ENCODE measurements at places on chromosomes 1 and 21.

GRCh38 chr21:22536509-22536908, 1538.3 kb downstream of the NCAM2 start:
- DNase-seq = no peak

DNA sequence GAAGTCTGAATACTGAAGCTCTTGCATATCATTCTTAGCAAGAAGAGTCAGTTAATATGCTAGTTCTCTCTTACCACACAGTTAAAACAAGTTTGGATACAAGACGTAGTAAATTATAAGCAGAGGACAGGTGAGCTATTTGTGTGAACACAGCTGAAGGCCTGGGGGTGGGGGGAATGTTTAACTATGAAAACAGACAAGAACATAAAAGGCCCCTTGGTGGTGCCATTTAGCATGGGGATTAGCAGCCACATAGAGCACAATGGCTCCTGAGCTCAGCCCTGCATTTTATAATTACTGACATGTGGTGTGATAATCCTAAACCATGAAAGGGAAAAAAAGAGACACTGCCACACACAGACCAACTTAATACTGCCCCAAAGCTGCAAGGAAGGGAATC, 94.8 kb downstream of the TGFBR3 start:
- DNase-seq = no peak

GRCh38 chr1:183909672-183910071, 104.8 kb downstream of the RGL1 start:
- DNase-seq = no peak

DNA sequence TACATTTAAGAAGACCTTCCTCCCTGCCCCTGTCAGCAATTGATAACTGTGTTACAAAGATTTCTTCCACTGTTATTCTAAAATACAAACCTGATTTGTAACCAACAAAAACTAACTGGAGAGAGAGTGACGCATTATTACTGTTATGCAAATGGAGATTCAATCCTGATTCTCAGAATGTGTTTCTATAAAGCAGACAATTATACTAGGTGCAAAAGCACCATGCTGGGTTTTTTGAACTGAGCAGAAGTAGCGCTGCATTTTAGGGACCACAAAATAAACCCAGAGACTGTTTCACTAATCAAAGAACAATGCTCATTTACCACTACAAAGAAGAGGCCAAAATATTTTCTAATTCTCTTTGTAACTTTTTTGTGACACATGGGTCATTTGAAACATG, 13.6 kb upstream of the GBP6 start:
- no peak for DNase-seq

- DNase-seq = no peak
These were observed 278.8 kb downstream of the ASTN1 start for GRCh38 chr1:176885751-176886150.

GRCh38 chr1:35386290-35386689, 117.8 kb downstream of the ZMYM4 start:
- DNase-seq = no peak

- no peak for DNase-seq
These were observed 1.9 kb upstream of the KCNA10 start for GRCh38 chr1:110520827-110521226.

GRCh38 chr1:208218237-208219097, 25.7 kb downstream of the PLXNA2 start:
- no peak for DNase-seq

DNA sequence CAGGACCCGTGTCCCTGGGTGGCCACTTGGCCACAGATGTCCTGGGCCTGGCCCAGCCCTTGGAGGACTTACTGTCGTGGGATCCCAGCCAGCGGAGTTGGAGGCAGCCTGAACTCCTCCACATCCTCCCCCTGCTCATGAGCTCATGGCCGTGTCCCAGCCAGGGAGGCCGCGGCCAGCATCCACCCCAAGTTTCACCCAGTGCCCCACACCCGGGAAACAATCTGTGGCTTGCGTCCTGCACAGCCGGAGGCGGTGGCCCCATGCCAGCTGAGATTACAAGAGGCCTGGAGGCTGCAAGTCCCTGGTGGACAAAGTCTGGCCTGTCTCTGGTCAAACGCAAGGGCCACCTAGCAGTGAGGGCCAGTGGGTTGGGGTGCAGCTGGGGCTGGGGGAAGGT, 27.5 kb upstream of the TMEM52 start:
- DNase-seq = peak; percentile 51

GRCh38 chr21:24032709-24033232, 1574.5 kb downstream of the MRPL39 start:
- no peak for DNase-seq

- peak; percentile 76 for DNase-seq
These were observed at the start of gene SCP2 for GRCh38 chr1:52927212-52928014. Gene SCP2 (plus strand): TSS chr1:52927276. CDS start chr1:52927397, 121 bp downstream.

DNA sequence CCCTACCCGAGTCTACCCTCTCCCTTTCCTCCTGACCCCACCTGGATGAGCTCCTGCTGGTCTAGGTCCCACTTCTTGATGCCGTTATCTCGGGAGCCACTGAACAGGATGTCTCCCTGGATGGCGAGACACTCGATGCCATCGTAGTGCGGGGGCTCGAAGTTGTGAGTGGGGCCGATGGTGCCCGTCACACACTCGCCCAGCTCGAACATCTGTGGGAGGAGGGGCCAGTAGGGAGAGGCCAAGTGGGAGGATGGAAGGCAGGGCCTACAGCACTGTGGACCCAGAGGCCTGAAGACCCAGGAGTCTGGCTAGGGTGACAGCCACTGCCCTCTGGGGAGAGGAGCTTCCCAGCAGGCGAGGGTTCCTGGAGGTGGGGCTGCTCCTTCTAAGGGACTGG, 48.1 kb downstream of the KIF21B start:
- no peak for DNase-seq

GRCh38 chr21:31266241-31266640, 77.8 kb downstream of the TIAM1 start:
- DNase-seq = no peak

- no peak for DNase-seq
These were observed 156.9 kb downstream of the EDEM3 start for GRCh38 chr1:184597650-184598357.

- no peak for DNase-seq
These were observed 19.3 kb downstream of the C1orf52 start for GRCh38 chr1:85240174-85240601.

DNA sequence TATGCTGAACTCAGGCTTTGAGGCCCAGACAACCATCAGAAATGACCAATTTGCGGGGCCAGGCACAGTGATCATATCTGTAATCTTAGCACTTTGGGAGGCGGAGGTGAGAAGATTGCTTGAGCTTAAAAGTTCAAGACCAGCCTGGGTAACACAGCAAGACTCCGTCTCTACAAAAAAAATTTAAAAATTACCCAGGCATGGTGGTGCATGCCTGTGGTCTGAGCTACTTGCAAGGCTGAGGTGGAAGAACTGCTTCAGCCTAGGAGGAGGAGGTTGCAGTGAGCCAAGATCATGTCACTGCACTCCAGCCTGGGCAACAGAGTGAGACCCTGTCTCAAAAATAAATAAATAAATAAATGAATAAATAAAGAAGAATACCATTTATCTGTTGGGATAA, 156.5 kb downstream of the EIF4G3 start:
- DNase-seq = no peak

- DNase-seq = no peak
These were observed 552 bp downstream of the GPATCH4 start for GRCh38 chr1:156600733-156601121.

GRCh38 chr21:33668180-33668579, 25.9 kb downstream of the ITSN1 start:
- peak; percentile 27 for DNase-seq

DNA sequence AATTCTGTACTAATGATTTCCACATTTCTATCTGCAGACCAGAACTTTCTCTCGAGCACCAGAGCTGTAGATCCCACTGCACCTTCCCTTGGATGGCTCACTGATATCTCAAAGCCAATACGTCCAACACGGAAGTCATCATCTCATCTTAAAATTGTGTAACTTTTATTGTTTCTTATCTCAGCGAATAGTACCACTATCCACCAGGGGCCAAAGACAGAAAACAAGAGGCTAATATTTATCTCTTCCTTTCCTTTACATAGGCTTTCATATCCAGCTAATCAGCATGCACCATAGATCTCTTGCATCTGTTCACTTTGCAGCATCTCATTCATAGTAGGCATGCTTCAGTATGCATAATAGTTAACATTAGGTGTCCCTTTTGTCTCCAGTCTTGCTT, 303.6 kb downstream of the PTPRC start:
- DNase-seq = no peak

- peak; percentile 26 for DNase-seq
These were observed 44.4 kb upstream of the RABGAP1L start for GRCh38 chr1:174114788-174115448.

DNA sequence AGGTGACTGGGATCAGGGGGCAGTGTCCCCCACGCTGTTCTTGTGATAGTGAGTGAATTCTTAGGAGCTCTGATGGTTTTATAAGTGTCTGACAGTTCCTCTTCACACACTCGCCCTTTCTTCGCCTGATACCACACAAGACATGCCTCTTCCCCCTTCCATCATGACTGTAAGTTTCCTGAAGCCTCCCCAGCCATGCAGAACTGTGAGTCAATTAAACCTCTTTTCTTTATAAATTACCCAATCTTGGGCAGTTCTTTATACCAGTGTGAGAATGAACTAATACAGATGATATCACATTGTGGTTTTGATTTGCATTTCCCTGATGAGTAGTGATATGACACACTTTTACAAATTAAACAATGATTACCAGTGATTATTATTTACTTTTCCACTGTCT, 229.9 kb downstream of the AKT3 start:
- DNase-seq = no peak

GRCh38 chr1:87869567-87869966, 540.9 kb downstream of the LMO4 start:
- no peak for DNase-seq

DNA sequence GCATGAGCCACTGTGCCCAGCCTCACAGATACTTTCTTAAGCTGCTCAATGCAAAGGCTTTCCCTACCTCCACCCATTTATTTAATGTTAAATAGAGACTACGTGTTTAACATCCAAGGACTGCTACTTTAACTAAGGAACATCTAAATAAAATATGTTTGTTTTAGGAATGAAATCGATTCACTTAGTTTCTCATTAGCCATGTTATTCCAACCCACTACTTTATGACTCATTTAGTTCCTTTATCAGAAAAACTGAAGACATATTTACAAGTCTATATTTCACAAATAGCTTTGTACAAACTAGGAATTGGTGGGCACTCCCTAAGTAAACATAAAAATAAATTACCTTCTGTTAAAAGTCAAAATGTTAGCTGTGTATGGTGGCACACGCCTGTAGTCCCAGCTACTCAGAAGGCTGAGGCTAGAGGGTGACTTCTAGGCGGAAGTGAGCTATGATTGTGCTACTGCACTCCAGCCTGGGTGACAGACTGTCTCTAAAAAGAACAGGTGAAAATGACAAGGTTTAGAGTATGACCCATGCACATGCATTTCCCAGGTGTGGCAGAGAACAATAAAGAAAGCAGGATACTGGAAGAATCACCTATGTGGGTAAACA, 39.9 kb upstream of the AK4 start:
- no peak for DNase-seq

- DNase-seq = no peak
These were observed 12.6 kb downstream of the CREG1 start for GRCh38 chr1:167541003-167541402.

DNA sequence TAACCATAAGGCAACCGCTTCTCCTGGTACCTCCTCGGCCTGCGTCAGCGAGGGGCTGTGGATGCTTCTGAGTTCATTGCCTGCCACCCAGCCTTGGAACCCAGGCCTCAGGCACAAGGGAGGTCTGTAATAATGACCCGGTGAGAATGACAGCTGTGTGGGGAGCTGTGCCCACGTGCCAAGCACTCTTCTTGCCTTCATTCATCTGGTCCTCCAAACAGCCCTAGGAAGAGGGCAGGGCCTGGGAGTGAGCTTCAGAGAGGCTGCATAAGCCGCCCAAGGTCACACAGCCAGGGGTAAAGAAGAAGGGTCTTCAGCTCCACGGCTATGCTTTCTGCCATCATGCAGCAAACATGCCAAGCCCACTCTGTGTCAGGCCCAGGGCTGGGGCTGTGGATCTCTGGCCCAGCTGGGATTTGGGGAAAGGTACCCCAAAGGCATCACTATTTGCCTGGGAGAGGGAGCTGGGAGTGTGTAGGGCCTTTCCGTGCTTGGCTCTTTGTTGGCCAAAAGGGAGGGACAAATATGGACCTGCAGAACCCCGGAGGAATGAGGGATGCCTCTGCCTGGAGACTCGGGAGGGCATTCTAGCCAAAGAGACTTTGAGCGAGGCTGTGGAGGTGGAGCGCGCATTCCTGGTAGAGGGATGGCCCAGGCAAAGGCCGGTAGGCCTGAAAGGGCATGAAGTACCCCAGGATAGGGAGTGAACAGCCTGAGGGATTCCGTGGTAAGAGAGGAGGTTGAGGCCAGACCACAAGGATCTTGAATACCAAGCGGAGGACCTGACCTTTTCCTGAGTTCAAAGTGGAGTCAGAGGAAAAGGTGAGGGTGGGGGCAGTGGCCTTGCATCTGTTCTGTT, 10.1 kb upstream of the EDN2 start:
- no peak for DNase-seq
